ENCODE measurements at places on chromosomes 6 and 20.
A peak's percentile ranks its signal among the peaks of the same experiment; 100 is the strongest.

DNA sequence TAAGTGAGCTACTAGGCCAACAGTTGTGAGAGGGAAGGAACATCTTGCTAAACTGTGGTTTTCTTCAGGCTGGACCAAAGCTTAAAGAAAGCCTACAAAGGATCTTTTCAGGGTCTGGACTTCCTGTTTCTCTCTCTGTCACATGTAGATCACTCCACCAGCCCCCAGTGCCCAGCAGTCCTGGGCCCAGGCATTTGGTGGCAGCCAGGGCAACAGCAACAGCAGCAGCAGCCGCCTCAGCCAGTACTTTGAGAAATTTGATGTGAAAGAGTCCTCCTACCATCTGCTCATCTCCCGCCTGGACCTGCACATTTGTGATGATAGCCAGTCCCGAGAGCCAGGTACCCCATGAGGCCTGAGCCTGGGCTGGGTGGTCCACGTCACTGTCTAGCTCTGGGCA, 44.1 kb downstream of the BLTP3A start:
- no peak for DNase-seq

DNA sequence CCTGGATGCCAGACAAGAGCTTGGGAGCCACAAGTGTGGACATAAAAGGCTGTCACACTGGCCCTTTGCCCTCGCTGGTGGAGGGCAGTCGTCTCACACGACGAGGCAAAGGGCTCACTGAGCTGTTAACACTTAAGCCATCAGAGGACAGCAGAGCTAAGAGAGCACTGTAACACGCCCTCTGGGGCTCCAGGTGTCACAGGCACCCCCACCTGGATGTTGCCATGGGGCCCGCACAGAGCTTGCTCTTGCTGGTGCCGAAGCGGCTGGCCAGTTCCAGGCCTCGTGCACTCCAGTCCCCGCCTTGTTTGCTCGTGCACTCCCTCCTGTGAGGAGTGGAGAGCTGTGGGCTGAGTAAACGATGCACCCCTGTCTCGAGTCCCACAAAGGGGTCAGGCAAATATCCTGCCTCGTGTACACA, 37.4 kb downstream of the SLC35D3 start:
- DNase-seq: no peak

DNA sequence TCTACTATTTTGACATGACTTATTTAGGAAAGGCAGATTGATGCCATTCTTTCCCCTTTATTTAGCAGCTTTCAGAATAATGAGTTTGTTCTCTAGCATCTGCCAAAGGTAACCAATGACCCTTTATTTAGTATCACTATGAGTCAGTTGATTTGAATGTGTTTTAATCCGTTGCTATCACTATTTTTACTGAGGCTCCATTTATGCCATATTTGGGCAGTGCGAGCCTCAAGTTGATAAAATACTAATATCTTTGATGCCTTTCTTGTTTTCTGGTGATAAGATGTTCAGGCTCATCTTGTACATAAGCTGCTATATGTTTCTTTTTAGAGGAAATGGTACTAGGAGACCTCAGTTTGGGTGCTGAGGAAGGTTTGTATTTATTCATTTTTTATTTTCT, 15.6 kb upstream of the NOTCH4 start:
- DNase-seq: no peak

GRCh38 chr20:39674842-39675241, 712.7 kb downstream of the DHX35 start:
- DNase-seq: no peak

- peak; percentile 64 for DNase-seq
Observed at GRCh38 chr6:117483004-117483644, 650 bp downstream of the DCBLD1 start.

GRCh38 chr20:21513181-21513663, 642 bp downstream of the NKX2-2 start:
- DNase-seq: peak; percentile 77

- DNase-seq: no peak
Observed at GRCh38 chr6:120005292-120005976, 655.9 kb upstream of the MAN1A1 start.

- no peak for DNase-seq
Observed at GRCh38 chr6:40992746-40993145, 46.3 kb downstream of the UNC5CL start.

- no peak for DNase-seq
Observed at GRCh38 chr6:5962794-5963193, 43.9 kb downstream of the NRN1 start.

- DNase-seq: no peak
Observed at GRCh38 chr6:27679308-27679963, 206.5 kb upstream of the ZNF184 start.

DNA sequence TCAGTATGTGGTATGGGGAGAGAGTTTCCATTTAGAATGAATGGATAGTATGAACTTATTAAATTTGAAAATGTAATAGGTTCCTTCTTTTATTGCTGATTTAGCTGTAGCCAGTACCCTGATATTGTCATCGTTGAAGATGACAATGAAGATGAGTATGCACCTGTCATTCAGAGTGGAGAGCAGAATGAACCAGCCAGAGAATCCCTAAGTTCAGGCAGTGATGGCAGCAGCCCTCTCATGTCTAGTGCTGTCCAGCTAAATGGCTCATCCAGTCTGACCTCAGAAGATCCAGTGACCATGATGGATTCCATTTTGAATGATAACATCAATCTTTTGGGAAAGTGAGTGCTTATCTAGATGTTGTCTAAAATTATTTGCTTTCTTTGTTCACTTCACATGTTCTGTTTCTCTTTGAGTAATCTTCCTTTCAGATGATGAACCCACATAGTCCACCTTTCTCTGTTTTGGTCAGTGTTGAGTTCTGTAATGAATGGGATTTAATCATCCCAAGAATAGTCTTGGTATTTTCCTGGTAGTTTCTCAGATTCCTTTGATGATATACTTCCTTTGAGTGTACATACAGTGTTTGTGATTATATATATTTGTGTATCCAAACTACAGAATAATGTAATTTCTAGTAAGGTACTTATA, 23.3 kb downstream of the HSF2 start:
- DNase-seq: no peak

- no peak for DNase-seq
Observed at GRCh38 chr6:55941702-55942101, 66.3 kb upstream of the BMP5 start.

GRCh38 chr6:30840084-30840934, 44.0 kb upstream of the DDR1 start:
- no peak for DNase-seq

DNA sequence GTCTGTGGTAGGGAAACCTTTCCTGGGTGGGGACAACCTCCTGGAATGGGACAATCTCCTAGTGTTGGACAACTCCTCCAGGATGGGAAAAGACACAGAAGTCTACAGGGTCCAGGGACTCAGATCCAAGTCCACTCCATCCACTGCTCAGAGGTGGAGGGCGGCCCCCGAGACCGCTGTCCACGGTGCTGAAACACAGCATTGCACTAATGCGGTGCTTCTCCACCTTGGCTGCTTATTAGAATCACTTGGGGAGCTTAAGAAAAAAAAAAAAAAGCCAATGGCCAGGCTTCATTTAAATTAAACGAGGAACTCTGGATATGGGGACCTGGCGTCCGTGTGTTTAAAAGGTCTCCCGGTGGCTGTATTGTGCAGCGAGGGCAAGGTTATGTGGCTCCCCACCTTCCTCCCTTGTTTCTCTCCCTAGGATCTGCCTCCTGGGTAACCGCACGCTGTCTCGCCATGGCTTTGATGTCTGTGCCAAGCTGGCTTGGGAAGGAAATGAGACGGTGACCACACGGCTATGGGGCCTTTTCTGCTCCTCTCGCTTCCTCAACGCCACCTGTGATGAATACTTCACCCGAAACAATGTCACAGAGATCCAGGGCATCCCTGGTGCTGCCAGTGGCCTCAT, 12.0 kb downstream of the SLC12A5 start:
- DNase-seq: peak; percentile 76

GRCh38 chr6:134307075-134307474, 10.8 kb downstream of the SGK1 start:
- DNase-seq: no peak

- DNase-seq: no peak
Observed at GRCh38 chr6:47276377-47276776, 33.3 kb downstream of the TNFRSF21 start.

GRCh38 chr6:151412909-151413308, 21.6 kb upstream of the ZBTB2 start:
- DNase-seq: no peak
